Peyer's patch (tissue), 4 donors: ENCODE measurements at places on chromosomes 5 and 9. TPM values are rescaled to one million over a fixed set of nuclear protein-coding genes. Genes with fewer than 3 reads are reported as not detected.
A peak's percentile ranks its signal among the peaks of the same experiment; 100 is the strongest.

GRCh38 chr5:665541-665955 is 27.6 kb downstream of the TPPP start:
- H3K4me1 ChIP-seq = no peaks in the 10 kb centered on the region
- no peaks in the 10 kb centered on the region for H3K27me3 ChIP-seq
- no peak for DNase-seq
- no peaks in the 10 kb centered on the region for H3K36me3 ChIP-seq
- no peak overlapping the region for H3K27ac ChIP-seq

DNA sequence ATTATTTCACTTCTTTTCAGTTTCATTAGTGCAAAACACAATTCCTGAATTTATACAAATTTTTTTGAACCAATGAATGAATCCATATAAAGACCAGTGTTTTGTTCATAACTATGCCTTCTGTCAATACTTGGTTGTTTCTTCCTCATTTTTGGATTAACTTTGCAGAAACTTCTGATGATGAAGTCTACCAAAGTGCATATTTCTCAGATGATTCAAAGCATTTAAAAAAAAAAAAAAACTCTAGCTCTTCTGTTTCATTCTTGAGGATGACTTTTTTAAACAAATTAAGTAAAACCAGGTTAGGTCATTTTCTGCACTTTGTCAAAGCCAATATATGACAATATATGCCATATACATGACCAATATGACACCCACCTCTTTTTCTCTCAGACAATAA is 92.6 kb downstream of the CHSY3 start:
- H3K27me3 ChIP-seq = no peaks in the 10 kb centered on the region
- DNase-seq = no peak
- no peak overlapping the region for H3K27ac ChIP-seq
- no peaks in the 10 kb centered on the region for H3K4me1 ChIP-seq
- no peaks in the 10 kb centered on the region for H3K36me3 ChIP-seq
- H3K4me3 ChIP-seq = no peak overlapping the region

GRCh38 chr9:135136481-135136880 is 49.0 kb downstream of the OLFM1 start:
- H3K4me3 ChIP-seq = no peak overlapping the region
- no peaks in the 10 kb centered on the region for H3K36me3 ChIP-seq
- no peaks in the 10 kb centered on the region for H3K27me3 ChIP-seq
- no peaks in the 10 kb centered on the region for H3K4me1 ChIP-seq

DNA sequence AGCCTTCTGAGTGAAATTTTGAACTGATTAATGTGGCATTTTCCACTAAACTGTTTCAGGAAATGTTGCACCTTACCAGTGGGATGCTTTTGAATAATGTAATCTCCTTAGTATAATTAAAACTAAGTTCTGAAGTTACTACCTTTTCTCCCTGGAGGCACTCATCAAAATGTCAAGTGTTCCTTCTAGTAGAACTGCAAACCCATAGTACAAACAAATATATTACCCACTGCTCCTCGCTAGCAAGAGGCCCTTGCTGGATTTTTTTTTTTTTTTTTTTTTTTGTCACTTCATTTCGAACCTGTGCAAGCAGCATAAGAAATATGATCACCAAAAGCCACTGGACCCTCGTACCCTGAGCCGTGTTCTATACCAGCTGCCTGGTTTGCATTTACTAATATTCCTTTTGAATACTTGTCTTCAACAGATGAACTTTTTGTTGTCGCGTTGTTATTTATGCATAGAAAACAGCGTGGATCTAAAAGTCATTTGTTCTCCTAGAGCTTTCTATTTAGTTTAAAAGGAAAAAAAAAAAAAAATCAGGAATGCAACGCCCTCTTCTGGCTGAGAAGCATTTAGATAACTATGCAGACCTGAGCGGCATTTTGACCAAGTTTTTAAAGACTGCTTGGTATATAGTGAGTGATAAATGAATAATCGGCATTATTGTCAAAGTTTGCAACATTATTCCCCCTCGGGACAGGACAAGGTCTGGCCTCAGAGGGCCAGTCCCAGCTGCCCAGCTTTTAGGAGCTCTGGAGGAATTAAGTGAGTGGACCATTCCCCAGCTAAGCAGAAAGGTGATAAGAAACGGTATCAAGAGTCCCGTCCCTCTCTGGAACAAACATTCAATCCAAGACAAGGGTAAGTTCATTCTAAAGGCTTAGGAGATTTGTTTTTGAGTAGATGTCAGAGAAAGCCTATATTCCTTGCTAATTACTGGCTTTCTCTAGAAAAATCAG is 162.5 kb upstream of the KIF2A start:
- H3K27ac ChIP-seq = no peak overlapping the region
- no peaks in the 10 kb centered on the region for H3K4me1 ChIP-seq
- H3K4me3 ChIP-seq = no peak overlapping the region
- no peaks in the 10 kb centered on the region for H3K36me3 ChIP-seq
- DNase-seq = no peak

- H3K36me3 ChIP-seq = no peaks in the 10 kb centered on the region
- no peak for DNase-seq
- H3K27me3 ChIP-seq = no peaks in the 10 kb centered on the region
- no peak overlapping the region for H3K4me3 ChIP-seq
- peak overlapping the region; percentile 75 for H3K27ac ChIP-seq
Measured at GRCh38 chr5:151251001-151251551, 1.9 kb upstream of the GM2A start.

DNA sequence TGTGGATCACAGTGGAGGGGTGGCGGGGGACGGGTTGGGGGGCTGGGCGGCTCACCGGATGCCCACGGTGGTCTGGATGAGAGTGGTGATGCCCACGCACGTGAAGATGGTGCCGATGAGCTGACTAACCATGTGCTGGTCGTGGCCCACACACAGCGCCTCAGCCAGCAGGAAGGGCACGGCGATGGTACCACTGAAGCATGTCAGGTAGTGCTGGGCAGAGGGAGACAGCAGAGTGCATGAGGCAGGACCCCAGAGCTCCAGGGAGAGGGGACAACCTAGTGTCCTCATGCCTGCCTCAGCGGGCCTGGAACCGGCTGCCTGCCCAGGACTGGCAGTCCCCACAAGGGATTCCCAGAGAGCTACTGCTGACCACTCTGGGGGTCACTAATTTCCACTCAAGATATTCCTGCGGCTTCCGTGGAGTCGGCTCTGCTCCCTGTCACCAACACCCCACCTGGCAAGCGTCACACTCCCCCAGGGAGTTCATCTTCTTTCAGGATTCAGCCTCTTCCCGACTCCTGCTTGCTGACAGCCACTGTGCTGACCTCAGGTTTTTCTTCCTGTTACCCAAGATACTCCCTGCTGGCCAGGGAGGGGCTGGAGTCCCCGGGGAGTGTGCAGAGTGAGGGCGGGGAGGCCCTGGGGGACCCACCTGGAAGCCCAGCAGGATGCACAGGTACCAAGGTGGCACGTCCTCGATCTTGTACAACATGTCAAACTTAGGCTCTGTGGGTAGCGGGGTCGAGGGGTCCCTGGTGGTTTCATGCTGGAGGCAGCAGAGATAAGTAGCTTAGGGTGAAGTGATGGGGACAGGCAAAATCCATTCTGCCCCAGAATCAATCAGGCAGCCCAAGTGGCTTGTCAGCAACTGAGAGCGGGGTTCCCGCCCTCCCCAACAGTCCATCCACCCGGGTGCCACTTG is 998 bp downstream of the SLC23A1 start:
- H3K36me3 ChIP-seq = no peaks in the 10 kb centered on the region
- H3K4me1 ChIP-seq = peaks cover 12% of the 10 kb centered on the region
- H3K27me3 ChIP-seq = no peaks in the 10 kb centered on the region
- peak; percentile 56 for DNase-seq
- no peak overlapping the region for H3K4me3 ChIP-seq

- peak; percentile 34 for DNase-seq
- H3K27me3 ChIP-seq = no peaks in the 10 kb centered on the region
- H3K4me1 ChIP-seq = peaks cover 34% of the 10 kb centered on the region
Measured at GRCh38 chr9:95081998-95082397, 235.5 kb downstream of the FANCC start.

- H3K27ac ChIP-seq = no peak overlapping the region
- H3K4me3 ChIP-seq = no peak overlapping the region
- H3K4me1 ChIP-seq = no peaks in the 10 kb centered on the region
- H3K27me3 ChIP-seq = no peaks in the 10 kb centered on the region
- no peaks in the 10 kb centered on the region for H3K36me3 ChIP-seq
- DNase-seq = no peak
Measured at GRCh38 chr9:121685795-121686377, 34.5 kb downstream of the DAB2IP start.

DNA sequence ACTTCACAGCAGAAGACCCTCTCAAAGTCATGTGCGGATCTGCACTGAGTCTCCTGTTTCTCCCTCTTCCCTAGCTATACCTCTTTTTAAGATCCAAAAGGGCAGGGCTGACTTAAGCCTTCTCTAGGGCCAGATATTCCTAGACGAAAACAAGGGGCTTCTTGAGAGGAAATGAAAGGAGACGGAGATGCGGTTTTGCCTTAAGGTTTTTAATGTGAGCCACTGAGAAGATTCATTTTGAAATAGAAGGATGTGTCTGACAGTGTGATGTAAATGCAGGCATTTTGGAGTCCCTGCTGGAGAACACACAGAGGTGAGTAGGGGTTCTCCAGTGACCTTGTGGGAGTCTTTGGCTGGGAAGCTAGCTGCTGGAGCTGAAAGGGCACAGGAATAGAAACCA is 15.6 kb upstream of the IL12B start:
- H3K4me1 ChIP-seq = no peaks in the 10 kb centered on the region
- no peak overlapping the region for H3K27ac ChIP-seq
- no peak overlapping the region for H3K4me3 ChIP-seq
- DNase-seq = no peak
- no peaks in the 10 kb centered on the region for H3K36me3 ChIP-seq

The PCAT7 gene
- total RNA-seq = 1.8 TPM

GRCh38 chr5:51399643-51400006 is 16.4 kb downstream of the ISL1 start:
- H3K27me3 ChIP-seq = peaks cover 12% of the 10 kb centered on the region
- H3K27ac ChIP-seq = no peak overlapping the region
- no peak overlapping the region for H3K4me3 ChIP-seq
- H3K36me3 ChIP-seq = no peaks in the 10 kb centered on the region
- no peak for DNase-seq

The NRARP gene
- total RNA-seq = 38.5 TPM

DNA sequence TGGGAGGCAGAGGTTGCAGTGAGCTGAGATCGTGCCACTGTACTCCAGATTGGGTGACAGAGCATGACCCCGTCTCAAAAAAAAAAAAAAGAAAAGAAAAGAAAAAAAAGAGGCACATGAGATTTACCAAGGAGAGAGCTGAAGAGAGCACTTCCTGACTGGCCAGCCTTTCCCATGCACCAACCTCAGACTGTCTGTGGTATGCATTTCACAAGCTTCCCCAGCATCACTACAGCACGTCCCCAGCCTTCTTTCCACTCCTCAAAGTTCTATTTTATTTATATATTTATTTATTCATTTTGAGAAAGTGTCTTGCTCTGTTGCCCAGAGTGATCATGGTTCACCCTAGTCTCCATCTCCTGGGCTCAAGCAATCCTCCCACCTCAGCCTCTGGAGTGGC is 13.6 kb upstream of the FUBP3 start:
- no peak overlapping the region for H3K4me3 ChIP-seq
- no peaks in the 10 kb centered on the region for H3K27me3 ChIP-seq
- H3K36me3 ChIP-seq = no peaks in the 10 kb centered on the region
- H3K4me1 ChIP-seq = no peaks in the 10 kb centered on the region
- no peak for DNase-seq

DNA sequence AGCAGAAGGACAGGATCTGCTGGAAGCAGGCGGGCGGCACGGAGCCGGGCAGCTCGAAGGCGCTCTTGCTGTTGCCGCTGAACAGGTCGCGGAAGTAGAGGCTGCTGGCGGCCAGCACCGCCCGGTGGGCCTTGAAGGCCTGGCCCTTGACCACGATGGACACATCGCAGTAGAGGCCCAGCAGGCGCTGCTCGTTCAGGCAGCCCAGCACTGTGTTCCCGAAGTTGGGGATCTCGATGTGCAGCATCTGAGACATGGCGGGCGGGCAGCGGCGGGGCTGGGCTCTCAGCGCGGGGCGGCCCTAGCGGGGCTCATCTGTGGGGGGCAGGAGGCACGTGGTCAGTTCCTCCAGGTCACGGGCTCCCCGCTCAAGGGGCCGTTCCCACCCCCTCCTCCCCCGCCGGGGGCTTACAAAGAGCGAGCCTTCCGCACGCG is 44.8 kb downstream of the NACC2 start:
- H3K4me1 ChIP-seq = peaks cover 5% of the 10 kb centered on the region
- no peak for DNase-seq
- H3K36me3 ChIP-seq = no peaks in the 10 kb centered on the region
- H3K27ac ChIP-seq = no peak overlapping the region
- H3K4me3 ChIP-seq = no peak overlapping the region

- no peak overlapping the region for H3K27ac ChIP-seq
- no peaks in the 10 kb centered on the region for H3K27me3 ChIP-seq
Measured at GRCh38 chr5:111961862-111962261, 204.9 kb upstream of the NREP start.

The FOXD4L3 gene
- 0.94 TPM for total RNA-seq

DNA sequence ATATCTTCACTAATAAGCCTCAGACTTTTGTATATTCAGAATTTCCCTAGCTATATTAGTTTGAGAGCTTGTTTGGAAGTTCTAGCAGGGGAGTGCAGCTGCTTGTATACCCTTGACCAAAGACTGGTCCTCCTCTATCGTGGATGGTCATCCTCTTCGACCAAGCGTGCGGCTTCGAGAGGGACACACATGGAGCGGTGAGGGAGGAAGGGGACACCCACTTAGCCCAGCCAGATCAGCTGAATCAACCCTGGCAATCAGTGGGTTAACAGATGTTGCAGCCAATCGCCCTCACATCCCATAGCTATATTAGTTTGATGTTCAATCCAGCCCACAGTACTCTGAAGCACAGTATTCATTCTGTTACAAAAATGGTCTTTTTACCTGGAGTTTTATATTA is 3.2 kb downstream of the CAVIN4 start:
- no peaks in the 10 kb centered on the region for H3K36me3 ChIP-seq
- no peaks in the 10 kb centered on the region for H3K4me1 ChIP-seq
- H3K27ac ChIP-seq = no peak overlapping the region
- H3K27me3 ChIP-seq = no peaks in the 10 kb centered on the region

- no peaks in the 10 kb centered on the region for H3K27me3 ChIP-seq
- H3K4me3 ChIP-seq = no peak overlapping the region
- H3K27ac ChIP-seq = no peak overlapping the region
Measured at GRCh38 chr5:172892713-172893112, 58.7 kb downstream of the ERGIC1 start.

DNA sequence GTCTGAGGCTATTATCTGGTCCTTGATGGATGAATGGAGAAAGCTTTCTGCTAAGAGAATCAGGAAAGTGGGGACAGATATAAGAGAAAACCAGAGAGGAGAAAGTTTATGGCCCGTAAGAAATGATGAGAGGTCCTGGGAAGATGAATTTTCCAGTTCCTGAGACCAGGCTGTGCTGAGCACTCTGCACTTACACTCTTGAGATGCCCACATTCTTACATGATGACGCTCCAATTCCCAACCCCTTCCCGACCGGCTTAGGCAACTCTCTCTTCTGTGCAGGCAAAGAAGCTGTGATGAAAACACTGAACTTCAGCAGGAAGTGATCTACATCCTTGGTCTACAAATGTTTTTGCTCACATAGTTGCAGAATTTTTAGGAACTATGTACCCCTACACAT is 417.0 kb downstream of the ARHGEF28 start:
- DNase-seq = no peak
- no peaks in the 10 kb centered on the region for H3K4me1 ChIP-seq
- H3K36me3 ChIP-seq = no peaks in the 10 kb centered on the region
- H3K4me3 ChIP-seq = no peak overlapping the region
- H3K27ac ChIP-seq = no peak overlapping the region
